Spinal cord (tissue), 10 donors: ENCODE measurements at places on chromosomes 4 and X. TPM values are rescaled to one million over a fixed set of nuclear protein-coding genes. Genes with fewer than 3 reads are reported as not detected.

DNA sequence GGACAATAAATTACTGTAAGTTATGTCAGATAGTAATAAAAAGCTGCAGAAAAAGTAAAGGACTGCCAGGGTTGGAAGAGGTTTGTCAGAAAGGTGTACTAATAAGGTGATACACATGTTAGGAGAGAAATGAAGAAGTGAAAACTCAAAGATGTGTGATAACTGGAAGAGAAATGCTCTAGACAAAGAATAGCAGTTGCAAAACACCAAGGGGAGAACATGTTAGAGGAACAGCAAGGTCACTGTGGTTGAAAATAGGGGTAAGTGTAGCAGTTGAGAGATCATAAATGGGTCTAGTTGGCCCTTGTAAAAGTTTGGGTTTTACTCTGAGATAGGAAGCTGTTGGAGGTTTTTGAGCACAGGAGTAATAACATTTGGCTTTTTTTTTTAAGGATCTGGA is 46.9 kb downstream of the HSPA4L start:
- no peaks in the 10 kb centered on the region for H3K36me3 ChIP-seq
- H3K4me1 ChIP-seq = no peaks in the 10 kb centered on the region
- no peak overlapping the region for H3K27ac ChIP-seq
- H3K27me3 ChIP-seq = no peaks in the 10 kb centered on the region

The RAB33A gene
- 18.6 TPM for total RNA-seq

DNA sequence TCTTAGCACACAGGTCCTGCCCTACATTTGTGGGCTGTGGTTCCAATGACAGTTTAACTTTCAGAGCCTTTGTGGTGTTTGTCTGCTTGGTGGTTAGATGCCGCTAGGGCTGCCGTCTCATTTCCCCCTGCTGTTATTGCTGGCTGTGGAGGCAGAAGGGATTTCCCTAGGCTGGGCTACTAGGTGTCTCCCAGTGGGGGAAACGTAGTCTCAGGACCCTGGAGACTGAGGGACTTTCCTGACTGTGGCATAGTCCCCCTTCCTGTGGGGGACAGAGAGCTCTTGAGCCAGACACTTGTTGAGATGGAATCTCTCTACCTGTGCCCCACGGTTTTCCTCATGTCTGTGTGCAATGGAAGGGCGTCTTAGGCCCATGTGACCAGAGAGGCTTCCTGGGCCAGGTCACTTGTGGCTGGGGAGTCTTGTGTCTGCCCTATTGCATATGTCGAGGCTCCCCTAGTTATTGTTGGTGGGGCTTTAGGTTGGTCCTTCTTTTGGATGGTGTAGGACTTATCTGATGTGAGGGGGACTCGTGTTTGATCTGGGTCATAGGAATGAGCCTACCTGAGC is 68.2 kb downstream of the ARHGAP10 start:
- H3K27me3 ChIP-seq = no peaks in the 10 kb centered on the region
- no peaks in the 10 kb centered on the region for H3K36me3 ChIP-seq
- no peaks in the 10 kb centered on the region for H3K4me1 ChIP-seq
- H3K4me3 ChIP-seq = no peak overlapping the region

- DNase-seq = no peak
- no peak overlapping the region for H3K4me3 ChIP-seq
- H3K36me3 ChIP-seq = no peaks in the 10 kb centered on the region
- H3K4me1 ChIP-seq = no peaks in the 10 kb centered on the region
- H3K27ac ChIP-seq = no peak overlapping the region
Observed at GRCh38 chr4:68011684-68012083, 48.4 kb upstream of the TMPRSS11A start.

The GUCY1B1 gene
- 22.6 TPM for total RNA-seq

DNA sequence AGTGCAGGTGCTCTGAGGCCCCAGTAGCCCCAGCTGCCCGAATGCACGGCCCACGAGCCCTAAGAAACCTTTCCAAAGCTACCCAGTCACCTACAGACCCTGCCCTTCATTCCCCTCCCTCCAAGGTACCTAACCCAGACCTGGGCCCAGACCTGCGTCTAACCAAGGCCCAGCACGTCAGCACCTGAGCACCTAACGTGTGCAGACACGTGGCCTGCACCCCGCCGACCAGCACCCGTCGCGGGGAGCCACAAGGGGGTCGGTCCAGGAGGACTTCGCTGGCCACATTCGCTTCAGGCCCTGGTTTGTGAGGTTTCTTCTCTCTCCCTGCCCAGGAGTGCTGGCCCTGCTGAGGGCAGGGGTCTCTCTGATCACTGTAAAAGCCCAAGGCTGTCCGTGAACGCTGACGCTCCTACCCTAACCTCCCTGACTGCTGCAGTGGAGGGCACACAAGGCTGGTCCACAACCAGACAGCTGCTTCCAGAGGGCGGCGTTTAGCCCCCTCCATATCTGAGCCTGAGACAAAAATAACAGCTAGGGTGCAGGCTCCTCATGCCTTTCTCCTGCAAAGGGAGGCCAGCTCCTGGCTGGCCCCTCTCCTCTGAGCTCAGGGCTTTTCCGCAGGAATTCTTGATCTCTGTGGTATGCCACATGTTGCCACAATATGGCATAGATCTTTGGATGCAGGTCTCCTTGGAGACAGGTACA is 31.8 kb downstream of the WDR1 start:
- no peak overlapping the region for H3K27ac ChIP-seq
- H3K4me3 ChIP-seq = no peak overlapping the region
- peaks cover 97% of the 10 kb centered on the region for H3K36me3 ChIP-seq

The NAP1L2 gene
- 57.0 TPM for total RNA-seq

The LANCL3 gene
- 2.1 TPM for total RNA-seq

DNA sequence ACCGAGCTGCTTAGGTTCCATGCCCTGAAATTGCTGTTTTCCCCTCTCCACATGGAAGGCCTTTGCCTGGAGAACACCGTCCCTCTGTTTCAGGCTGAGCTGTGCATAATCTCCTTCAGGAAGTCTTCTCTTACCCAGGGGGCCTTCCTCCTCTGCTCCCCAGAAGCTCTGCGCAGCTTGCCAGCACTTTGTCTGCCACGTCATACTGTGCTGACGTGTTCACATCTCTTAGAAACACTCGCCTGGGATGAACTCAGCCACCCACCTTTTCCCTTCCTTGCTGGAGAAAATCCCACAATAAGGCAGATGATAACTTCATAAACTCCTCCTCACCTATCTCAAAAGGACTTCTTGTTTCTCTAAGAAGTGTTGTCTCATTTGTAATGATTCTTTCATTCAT is 110.7 kb downstream of the ARHGAP10 start:
- no peak for DNase-seq
- H3K36me3 ChIP-seq = no peaks in the 10 kb centered on the region
- H3K27me3 ChIP-seq = no peaks in the 10 kb centered on the region
- H3K4me1 ChIP-seq = no peaks in the 10 kb centered on the region

The LAMP2 gene
- total RNA-seq = 126 TPM

- no peak for DNase-seq
- no peaks in the 10 kb centered on the region for H3K4me1 ChIP-seq
- H3K27me3 ChIP-seq = no peaks in the 10 kb centered on the region
- no peak overlapping the region for H3K4me3 ChIP-seq
- no peaks in the 10 kb centered on the region for H3K36me3 ChIP-seq
Observed at GRCh38 chr4:47651231-47651630, 166.2 kb downstream of the ATP10D start.

The GIMD1 gene
- total RNA-seq = not detected

- no peaks in the 10 kb centered on the region for H3K36me3 ChIP-seq
- no peak for DNase-seq
- no peak overlapping the region for H3K27ac ChIP-seq
- H3K27me3 ChIP-seq = peaks cover 36% of the 10 kb centered on the region
Observed at GRCh38 chr4:24795666-24796381, 451 bp downstream of the SOD3 start.

GRCh38 chrX:17580539-17581152 is 156.6 kb upstream of the SCML1 start:
- no peaks in the 10 kb centered on the region for H3K36me3 ChIP-seq
- H3K4me1 ChIP-seq = no peaks in the 10 kb centered on the region
- no peak overlapping the region for H3K4me3 ChIP-seq
- peak; percentile 35 for DNase-seq

The PSAPL1 gene
- total RNA-seq = 0.06 TPM

DNA sequence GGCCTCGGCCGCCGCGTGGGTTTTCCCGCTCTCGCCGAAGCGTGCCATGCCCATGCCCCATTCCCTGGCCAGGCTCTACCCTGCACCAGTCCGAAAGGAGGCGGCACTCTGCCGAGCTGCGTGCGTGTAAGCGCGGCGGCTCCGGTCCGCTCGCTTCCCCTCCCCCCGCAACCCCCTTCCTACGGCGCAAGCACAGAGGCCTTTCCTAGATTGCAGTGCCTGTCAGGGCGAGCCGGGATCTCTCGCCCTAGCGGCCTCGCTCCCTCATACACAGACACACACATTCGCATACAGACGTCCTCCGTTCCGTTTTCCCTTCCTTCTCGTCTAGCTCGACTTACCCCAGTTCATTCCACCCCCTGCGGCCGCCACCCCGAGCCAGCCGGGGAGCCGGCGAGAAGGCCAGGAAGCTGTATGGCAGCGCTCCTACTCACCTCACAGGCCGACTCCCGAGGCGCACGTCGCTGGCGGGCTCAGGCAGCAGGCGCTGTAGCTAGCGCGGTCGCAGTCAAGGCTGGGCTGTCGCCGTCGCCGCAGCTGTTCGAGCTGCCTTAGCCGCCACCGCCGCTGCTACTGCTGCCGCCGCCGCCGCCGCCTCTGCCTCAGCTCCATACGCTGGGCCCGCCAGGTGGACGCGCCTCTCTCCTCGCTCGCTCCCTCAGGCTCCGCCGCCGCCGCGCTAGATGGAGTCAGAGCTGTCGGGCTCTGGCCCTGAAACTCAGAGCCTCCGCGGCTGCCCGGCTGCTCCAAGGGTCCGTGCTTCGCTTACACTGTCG is 615 bp downstream of the NEXMIF start:
- no peaks in the 10 kb centered on the region for H3K36me3 ChIP-seq
- H3K4me1 ChIP-seq = no peaks in the 10 kb centered on the region
- H3K27ac ChIP-seq = peak overlapping the region; percentile 81
- no peaks in the 10 kb centered on the region for H3K27me3 ChIP-seq
- peak overlapping the region; percentile 45 for H3K4me3 ChIP-seq
- DNase-seq = peak; percentile 39

- H3K36me3 ChIP-seq = no peaks in the 10 kb centered on the region
- DNase-seq = no peak
- peaks cover 51% of the 10 kb centered on the region for H3K4me1 ChIP-seq
- H3K27ac ChIP-seq = no peak overlapping the region
- peaks cover 65% of the 10 kb centered on the region for H3K27me3 ChIP-seq
Observed at GRCh38 chr4:153792618-153793247, 3.9 kb upstream of the SFRP2 start.

The ARAP2 gene
- 95.8 TPM for total RNA-seq

GRCh38 chrX:46978341-46979291 is 66.4 kb downstream of the JADE3 start:
- H3K27ac ChIP-seq = no peak overlapping the region
- H3K4me3 ChIP-seq = no peak overlapping the region
- H3K36me3 ChIP-seq = no peaks in the 10 kb centered on the region
- peaks cover 8% of the 10 kb centered on the region for H3K27me3 ChIP-seq
- H3K4me1 ChIP-seq = no peaks in the 10 kb centered on the region

The CYSLTR1 gene
- total RNA-seq = 20.2 TPM

DNA sequence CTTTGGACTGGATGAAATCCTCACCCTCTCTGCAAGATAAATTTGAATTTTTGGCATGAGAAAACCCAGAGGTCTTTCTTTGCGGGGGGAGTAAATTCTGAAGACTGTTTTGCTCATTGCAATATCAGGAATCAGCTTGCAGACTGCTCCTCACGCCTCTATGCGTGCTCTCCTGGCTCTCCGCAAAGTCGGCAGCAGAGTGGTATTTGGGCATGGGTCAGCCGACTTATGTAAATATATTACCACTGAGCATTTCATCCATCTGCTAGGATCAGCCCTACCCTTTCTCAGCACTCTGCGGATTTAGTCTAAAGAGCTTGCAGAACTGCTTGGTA is 288.0 kb downstream of the ASMT start:
- no peak overlapping the region for H3K27ac ChIP-seq
- no peaks in the 10 kb centered on the region for H3K4me1 ChIP-seq
- H3K27me3 ChIP-seq = no peaks in the 10 kb centered on the region
- no peak overlapping the region for H3K4me3 ChIP-seq
- no peak for DNase-seq

- H3K27ac ChIP-seq = no peak overlapping the region
- no peak overlapping the region for H3K4me3 ChIP-seq
- no peaks in the 10 kb centered on the region for H3K36me3 ChIP-seq
- DNase-seq = no peak
- no peaks in the 10 kb centered on the region for H3K4me1 ChIP-seq
Observed at GRCh38 chrX:63050225-63050624, 300.9 kb downstream of the SPIN4 start.

DNA sequence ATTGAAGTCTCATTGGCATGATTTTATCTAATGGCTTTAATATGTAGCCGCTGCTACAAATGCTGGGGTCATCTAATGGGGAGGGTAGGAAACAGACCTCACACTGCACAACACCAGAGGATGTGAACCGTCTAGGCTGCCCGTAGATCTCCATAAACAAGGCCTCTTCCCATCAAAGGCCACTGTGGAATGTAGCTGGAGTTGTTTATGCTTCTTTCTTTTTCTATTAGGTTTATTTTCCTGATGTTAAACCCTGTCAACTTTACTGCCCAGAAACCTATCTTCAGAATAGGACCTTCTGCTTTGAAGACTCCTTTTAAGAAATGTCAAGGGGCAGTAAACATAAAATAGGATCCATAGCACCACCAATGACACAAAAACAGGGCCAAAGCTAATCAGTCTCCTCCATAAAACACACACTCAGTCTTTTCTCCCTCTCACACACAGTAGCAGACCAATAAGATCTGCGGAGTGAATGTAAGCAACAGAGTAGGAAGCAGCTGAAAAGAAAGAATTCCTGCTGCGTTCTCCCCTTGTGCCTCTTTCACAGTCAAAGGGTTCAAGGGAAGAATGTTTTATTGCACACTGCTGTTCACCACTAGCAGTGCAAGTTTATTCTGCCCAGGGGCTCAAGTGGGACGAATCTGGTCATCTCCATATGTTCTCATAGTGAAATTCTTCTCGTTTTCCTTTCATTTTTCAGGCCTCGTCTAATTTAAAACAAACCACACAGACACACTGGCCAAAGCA is 72.2 kb downstream of the MAML3 start:
- peak overlapping the region; percentile 78 for H3K27ac ChIP-seq
- no peak overlapping the region for H3K4me3 ChIP-seq
- no peaks in the 10 kb centered on the region for H3K36me3 ChIP-seq
- H3K27me3 ChIP-seq = no peaks in the 10 kb centered on the region
- DNase-seq = peak; percentile 77
- peaks cover 10% of the 10 kb centered on the region for H3K4me1 ChIP-seq

The MAGEA4 gene
- not detected for total RNA-seq

GRCh38 chr4:6493658-6494304 is 21.4 kb upstream of the PPP2R2C start:
- no peak overlapping the region for H3K4me3 ChIP-seq
- no peaks in the 10 kb centered on the region for H3K27me3 ChIP-seq
- peak; percentile 57 for DNase-seq
- peaks cover 24% of the 10 kb centered on the region for H3K4me1 ChIP-seq
- no peaks in the 10 kb centered on the region for H3K36me3 ChIP-seq

GRCh38 chr4:122679317-122679716 is 53.2 kb upstream of the BBS12 start:
- no peak overlapping the region for H3K4me3 ChIP-seq
- H3K4me1 ChIP-seq = no peaks in the 10 kb centered on the region
- DNase-seq = no peak
- no peaks in the 10 kb centered on the region for H3K36me3 ChIP-seq
- H3K27ac ChIP-seq = no peak overlapping the region
